ENCODE measurements at places on chromosomes 3 and 15.

- no peak for DNase-seq
- H3K36me3 ChIP-seq = peaks cover 28% of the 10 kb centered on the region
- H3K27ac ChIP-seq = peak overlapping the region; percentile 69
- no peaks in the 10 kb centered on the region for H3K27me3 ChIP-seq
- H3K4me1 ChIP-seq = peaks cover 11% of the 10 kb centered on the region
These were observed 1.4 kb upstream of the NDUFAF3 start for GRCh38 chr3:49020330-49021212.

DNA sequence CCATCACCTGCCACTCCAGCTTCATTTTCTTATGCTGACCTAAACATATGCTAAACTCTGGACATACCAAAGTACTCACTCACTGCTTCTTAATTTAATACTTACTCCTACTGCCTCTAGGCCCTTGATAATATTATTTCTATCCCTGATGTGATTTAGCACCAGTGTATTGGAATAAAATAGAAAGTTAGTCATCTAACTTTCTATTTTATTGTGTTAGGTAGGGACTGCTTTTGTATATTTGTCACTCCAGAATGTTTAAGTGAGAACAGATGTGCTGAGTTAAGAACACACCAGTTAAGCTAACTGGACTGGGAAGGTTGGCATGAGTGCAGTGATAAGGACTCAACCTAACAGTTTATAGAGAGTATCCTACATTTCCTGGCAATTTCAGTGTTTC, 6.5 kb upstream of the CLDN16 start:
- no peaks in the 10 kb centered on the region for H3K27me3 ChIP-seq
- peak; percentile 32 for DNase-seq
- H3K4me1 ChIP-seq = peaks cover 4% of the 10 kb centered on the region

DNA sequence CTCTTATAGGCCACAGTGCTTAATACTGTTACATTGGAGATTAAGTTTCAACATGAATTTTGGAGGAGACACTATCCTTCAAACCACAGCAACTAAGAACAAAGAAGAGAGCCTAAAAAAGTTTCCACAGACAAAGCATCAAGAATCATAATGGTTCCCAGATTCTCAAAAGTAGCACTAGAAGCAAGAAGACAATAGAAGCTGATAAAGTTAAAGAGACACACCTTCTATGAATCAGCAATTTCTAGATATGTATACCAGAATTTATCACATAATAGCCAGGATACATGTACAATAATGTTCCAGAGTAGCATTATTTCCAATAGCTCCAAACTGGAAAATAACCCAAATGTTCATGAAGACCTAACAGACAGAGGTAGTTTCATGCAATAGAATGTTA, 12.2 kb downstream of the NKIRAS1 start:
- H3K27me3 ChIP-seq = no peaks in the 10 kb centered on the region
- H3K4me1 ChIP-seq = peaks cover 2% of the 10 kb centered on the region
- no peak for DNase-seq
- no peak overlapping the region for H3K4me3 ChIP-seq
- H3K36me3 ChIP-seq = peaks cover 5% of the 10 kb centered on the region
- H3K27ac ChIP-seq = no peak overlapping the region

DNA sequence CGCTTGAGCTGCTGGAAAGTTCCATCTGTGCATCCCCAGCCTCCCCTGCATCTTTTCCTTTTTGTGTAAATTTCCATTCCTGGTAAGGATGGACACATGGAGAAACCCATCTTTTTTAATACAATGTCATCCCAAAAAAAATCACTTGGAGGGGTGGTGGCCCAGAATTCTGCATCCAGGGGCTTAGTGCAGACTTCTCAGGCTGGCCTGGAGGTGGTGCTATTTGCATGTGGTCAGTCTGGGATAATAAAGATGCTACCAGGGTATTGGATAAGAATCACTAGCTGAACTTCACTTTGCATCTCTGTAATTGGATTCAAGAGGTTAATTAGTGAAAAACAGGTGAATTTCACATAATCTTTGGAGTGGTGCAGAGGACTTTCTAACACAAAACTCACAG, 1.8 kb upstream of the ZSCAN2 start:
- peaks cover 6% of the 10 kb centered on the region for H3K27me3 ChIP-seq
- no peak overlapping the region for H3K27ac ChIP-seq
- H3K4me1 ChIP-seq = peaks cover 1% of the 10 kb centered on the region
- peaks cover 4% of the 10 kb centered on the region for H3K36me3 ChIP-seq

DNA sequence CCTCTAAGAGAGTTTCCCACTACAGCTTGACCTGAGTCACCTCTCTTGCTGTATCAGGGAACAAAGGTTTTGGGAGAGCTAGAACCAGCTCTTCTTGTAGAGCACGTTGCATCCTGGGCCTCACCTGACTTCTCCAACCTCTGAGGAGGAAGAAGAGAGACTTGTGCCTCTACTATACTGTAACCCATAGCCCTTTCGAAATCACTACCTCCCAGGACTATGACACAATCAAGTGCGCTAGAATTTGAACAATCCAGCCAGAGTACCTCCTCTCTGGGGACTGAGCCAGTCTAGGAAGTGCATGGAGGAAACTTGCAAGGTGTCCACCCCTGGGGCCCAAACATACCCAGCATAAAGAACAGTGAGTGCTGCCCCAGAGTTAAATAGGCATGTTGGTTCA, 192.8 kb upstream of the BHLHE40 start:
- no peaks in the 10 kb centered on the region for H3K27me3 ChIP-seq
- H3K36me3 ChIP-seq = 0 out of 2 replicates have a peak, but pooled peaks cover 1% of the 10 kb centered on the region
- no peak overlapping the region for H3K4me3 ChIP-seq
- H3K4me1 ChIP-seq = no peaks in the 10 kb centered on the region
- H3K27ac ChIP-seq = no peak overlapping the region

DNA sequence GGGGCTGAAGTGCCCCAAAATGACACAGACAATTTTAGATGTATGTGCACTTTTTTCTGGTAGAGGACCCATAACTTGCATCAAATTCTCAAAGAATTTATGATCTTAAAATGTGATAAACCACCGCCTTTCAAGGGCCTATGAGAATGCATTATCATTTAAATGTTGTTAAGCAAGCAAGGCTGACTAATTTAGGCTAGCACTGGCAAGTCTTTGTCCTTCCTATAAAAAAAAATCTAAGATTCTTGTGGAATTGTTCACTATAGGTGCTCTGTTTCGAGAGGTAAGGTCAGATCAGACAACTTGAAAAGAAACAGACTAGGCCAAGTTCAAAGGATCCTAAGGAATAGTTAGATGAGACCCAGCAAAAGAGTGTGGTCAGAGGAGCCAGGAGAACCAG, 128.9 kb upstream of the PHLDB2 start:
- peaks cover 4% of the 10 kb centered on the region for H3K4me1 ChIP-seq
- no peak for DNase-seq
- no peak overlapping the region for H3K4me3 ChIP-seq
- H3K27ac ChIP-seq = no peak overlapping the region
- H3K36me3 ChIP-seq = no peaks in the 10 kb centered on the region

- DNase-seq = no peak
- H3K36me3 ChIP-seq = no peaks in the 10 kb centered on the region
- H3K27ac ChIP-seq = no peak overlapping the region
- H3K4me1 ChIP-seq = no peaks in the 10 kb centered on the region
- peaks cover 43% of the 10 kb centered on the region for H3K27me3 ChIP-seq
These were observed 32.4 kb downstream of the FAM43A start for GRCh38 chr3:194718079-194718478.

GRCh38 chr15:73899197-73900094, 26.1 kb downstream of the TBC1D21 start:
- no peak overlapping the region for H3K4me3 ChIP-seq
- peaks cover 6% of the 10 kb centered on the region for H3K4me1 ChIP-seq
- no peak overlapping the region for H3K27ac ChIP-seq

DNA sequence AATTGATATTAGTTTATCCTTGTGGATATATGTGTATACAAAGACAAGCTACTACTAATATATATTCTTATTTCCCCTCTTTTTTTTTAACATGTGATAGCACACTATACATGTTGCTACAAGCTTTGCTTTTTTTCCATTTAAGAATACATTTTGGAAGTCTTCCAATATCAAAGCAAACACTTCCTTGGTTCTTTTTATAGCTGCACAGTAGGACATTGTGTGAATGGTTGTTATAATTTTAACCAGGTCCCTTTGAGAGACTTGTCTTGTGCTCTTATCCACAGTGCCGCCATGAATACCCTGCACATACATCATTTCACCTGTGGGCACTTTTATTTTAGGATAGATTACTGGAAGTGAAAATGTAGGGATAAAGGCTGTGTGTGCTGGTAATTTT, 88.7 kb downstream of the CACNA2D3 start:
- no peak overlapping the region for H3K27ac ChIP-seq
- DNase-seq = no peak
- no peaks in the 10 kb centered on the region for H3K36me3 ChIP-seq
- no peaks in the 10 kb centered on the region for H3K4me1 ChIP-seq
- H3K4me3 ChIP-seq = no peak overlapping the region
- no peaks in the 10 kb centered on the region for H3K27me3 ChIP-seq

GRCh38 chr3:162192340-162193029, 695.9 kb downstream of the OTOL1 start:
- no peaks in the 10 kb centered on the region for H3K4me1 ChIP-seq
- H3K36me3 ChIP-seq = no peaks in the 10 kb centered on the region
- H3K27ac ChIP-seq = no peak overlapping the region
- no peak overlapping the region for H3K4me3 ChIP-seq
- no peaks in the 10 kb centered on the region for H3K27me3 ChIP-seq

DNA sequence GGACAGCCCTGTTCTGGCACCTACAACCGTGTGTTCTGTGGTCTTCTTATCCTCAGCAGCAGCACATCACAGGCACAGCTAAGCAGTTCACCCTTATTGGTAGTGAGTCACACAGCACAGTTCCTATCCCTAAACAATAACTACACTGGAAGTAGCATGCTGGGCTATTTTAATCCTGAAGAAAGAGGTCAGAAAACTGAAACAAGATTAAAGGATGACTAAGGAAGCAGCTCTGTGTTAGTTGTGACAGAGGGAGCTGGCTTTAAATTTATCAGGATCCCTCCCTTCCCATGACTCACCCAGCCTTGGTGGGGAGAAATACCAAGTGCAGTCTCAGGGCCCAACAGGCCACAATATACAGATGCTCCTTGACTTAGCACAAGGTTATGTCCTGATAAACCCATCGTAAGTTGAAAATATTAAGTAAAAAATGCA, 144.3 kb downstream of the ERC2 start:
- no peak overlapping the region for H3K27ac ChIP-seq
- H3K4me1 ChIP-seq = no peaks in the 10 kb centered on the region
- DNase-seq = peak; percentile 49
- no peaks in the 10 kb centered on the region for H3K36me3 ChIP-seq

Measured in IMR-90 (cell line).